AG08395 (cell line): ENCODE measurements at places on chromosomes 4 and X.

DNA sequence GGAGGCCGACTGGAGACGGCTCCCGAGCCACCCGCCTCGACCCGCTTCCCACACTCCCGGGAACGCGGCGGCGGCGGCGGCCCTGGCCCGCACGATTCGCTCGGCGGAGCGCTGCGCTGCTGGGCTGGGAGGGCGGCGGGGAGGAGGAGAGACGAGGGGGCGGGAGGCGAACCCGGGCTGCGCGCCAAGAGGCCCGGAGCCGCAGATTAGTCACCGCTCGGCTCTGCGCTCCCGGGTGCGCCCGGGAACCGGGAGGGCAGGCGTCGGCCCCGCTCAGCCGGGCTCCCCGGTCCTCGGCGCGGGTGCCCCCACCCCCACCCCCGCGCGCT, 11.2 kb upstream of the BCOR start:
- DNase-seq: peak; percentile 81

DNA sequence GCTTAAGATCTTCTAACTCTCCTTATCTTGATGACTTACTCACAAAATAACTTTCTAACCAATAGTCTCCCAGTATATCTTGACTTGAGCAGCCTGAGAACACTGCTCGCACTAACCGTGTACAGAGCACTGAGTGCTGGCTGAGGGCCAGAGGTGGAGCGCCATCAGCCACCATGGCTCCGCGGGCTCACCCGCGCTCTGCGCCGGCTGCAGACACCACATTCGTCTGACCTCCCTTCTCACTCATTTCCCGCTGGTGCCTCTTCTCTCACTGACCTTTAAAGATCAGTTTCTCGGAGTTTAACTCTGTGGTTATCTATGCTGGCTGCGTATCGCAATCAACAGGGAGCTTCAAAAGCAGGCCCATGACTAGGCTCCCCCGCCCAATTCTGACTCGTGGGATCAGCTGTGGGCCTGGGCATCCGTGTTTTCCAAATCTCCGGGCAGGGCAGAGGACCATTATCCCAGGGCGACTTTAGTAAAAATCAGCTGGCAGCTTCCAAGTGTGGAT, 78.6 kb downstream of the HAUS3 start:
- DNase-seq: no peak

- DNase-seq: no peak
These were observed 398.2 kb upstream of the SPANXN1 start for GRCh38 chrX:144849141-144849540.

- peak; percentile 57 for DNase-seq
These were observed 42.2 kb downstream of the SH2D1A start for GRCh38 chrX:124388562-124388961.

GRCh38 chr4:185682236-185682635, 129.8 kb downstream of the SORBS2 start:
- peak; percentile 79 for DNase-seq

DNA sequence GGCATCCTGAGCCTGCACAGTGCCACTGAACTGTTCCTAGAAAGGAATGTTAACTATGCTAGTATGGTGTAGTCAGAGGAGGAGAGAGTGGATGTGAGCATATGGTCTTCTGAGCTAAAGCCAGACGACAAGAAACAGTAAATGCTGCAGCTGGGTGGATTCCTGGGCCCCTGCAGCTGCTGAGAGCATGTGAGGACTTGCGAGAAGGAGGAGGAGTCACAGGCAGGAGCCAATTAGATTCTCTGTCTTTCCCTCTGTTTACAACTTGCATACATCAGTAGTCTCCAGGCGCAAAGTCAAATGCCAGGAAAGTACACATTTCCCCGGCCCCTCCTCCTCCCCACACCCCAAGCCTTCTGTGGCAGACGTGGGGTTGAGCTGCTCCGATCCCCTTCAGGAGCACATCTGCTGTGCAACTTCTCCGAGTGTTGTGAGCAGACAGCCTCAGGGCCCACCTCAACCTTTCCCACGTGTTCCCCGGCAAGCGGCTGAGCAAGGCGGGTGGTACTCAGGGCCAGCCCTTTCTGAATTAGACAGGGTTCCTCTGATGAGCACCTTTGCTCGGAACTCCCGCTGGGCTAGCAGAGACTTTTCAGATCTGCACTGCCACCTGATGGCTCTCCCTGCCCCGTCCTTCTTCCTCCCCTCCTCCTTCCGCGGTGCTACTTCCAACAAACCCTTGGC, 108.7 kb upstream of the ATP6AP2 start:
- peak; percentile 62 for DNase-seq

GRCh38 chrX:71109051-71109450, 2.3 kb downstream of the IL2RG start:
- DNase-seq: no peak

DNA sequence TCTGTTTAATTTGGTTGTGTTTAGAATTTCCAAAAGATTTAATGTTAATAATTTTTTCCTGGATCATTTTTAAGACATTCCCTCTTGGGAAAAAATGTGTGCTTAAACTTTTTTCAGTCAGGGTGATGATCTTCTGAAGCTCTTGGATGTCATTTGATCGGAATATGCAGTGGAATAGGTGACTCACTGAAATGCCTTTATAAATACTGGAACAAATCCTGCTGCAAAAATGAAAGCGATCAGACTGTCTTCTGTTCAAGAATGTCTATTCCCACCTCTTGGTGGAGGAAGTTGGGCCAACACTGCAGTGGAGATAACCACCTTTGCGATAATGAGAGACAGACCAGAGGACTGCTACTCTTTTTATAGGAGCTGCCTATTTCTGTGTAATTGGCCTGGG, 46.7 kb downstream of the LARP1B start:
- no peak for DNase-seq

GRCh38 chr4:48603366-48604003, 113.4 kb downstream of the ZAR1 start:
- no peak for DNase-seq

DNA sequence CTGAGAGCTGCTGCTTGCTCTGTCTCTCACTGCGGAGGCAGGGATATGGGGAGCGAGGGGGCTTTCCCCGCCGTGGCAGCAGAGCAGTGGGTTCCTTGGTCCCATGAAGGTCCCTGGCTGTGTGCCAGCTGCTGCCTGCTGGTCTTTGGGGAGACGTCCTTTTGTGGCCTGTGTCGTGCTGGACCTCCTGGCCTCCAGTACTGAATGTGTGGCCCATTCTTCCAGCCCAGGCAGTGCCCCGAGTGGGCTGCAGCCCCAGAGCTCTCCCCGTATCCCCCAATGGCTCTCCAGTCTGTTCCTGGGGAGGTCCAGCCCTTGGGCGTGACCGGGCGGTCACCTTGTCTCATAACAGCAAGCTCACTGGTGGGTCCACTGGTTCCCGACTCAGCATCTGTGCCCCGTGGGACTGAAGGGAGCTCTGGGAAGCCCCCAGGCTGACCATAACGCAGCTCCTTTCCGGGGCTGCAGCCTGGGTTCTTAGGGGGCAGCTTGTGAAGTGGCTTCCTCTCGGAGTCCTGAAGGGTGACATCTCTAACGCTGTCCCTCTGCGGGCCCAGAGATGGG, 115.6 kb downstream of the SMIM20 start:
- no peak for DNase-seq

DNA sequence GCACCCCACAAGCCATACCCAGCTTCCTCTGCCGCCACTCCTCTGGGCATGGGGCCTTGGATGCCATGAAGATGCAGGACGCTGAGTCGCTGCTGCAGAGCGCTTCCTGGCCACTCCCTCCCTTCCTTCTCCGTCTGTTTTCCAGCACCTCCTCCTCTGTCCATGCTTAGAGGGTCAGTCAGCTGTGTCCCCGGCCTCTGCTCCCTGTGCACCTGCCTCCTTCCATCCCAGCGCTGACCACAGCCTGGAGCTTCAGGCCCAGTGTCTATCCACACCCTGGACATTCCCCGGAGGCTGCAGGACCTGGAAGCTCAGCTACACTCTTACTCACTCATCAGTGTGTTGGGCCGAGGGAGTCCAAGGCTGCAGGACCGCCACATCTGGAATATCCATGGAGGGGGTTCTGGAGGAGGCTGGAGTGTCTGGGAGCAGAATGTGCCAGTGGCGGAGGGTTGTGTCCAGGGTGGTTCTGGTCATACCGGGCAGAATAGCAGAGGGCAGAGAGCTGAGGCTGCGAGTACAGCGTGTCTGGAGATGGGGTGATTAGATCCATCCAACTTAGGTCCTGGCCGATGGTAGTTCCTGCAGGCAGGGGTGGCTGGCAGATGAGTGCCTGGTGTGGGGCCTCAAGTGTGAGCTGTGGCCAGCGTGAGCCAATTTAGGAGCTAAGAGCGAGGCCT, 58.6 kb upstream of the ADRA2C start:
- peak; percentile 12 for DNase-seq

GRCh38 chrX:1242891-1243402, 25.7 kb upstream of the CSF2RA start:
- no peak for DNase-seq

- DNase-seq: no peak
These were observed 365.5 kb downstream of the KLHL13 start for GRCh38 chrX:117751155-117751554.

- no peak for DNase-seq
These were observed 64.7 kb upstream of the EXOC1L start for GRCh38 chr4:55754754-55755350.

DNA sequence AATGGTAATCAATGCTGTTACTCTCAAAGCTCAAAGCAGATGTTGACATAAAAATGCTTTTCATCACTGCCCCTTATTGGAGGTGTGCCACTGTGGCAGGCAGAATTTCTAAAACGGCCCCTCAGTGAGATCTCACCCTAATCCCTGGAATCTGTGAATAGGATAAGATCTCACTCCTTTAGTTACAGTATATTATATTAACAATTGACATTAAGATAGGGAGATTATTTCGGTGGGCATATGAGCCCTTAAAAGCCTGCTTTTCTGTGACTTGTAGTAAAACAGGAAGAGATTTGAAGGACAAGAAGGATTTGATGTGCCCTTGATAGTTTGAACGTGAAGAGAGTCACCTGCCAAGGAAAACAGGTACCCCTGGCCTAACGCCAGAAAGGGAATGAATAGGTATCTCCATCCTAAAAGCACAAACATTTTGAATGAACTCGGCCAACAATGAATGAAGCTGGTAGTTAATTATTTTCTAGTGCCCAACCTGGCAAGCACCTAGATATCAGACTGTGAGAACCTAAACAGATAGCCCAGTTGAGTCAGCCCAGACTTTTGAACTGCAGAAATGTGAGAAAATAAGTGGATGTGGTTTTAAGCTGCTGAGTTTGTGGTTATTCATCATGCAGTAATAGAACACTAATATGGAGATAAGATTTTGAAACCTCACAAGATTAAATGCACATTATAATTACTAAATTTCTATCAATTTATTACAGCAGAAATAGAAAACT, 881.6 kb downstream of the PCDH18 start:
- no peak for DNase-seq

- no peak for DNase-seq
These were observed 107.0 kb upstream of the TLL1 start for GRCh38 chr4:165766018-165766417.

DNA sequence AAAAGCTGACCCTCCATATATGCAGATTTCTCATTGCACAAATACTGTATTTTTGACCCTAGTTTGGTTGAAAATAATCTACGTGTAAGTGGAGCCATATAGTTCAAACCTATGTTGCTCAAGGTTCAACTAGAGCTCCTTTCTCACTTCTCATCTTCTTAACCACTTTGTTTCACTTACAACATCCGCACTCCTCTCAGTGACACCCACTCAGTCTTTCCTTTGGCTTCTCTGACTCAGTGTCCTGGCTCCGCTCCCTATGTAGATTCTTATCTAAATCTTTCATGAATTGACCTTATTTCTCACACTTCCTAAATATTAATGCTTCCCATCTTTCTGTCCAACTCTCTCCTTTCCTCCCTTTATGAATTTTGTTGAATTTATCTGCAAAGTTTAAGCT, 32.9 kb upstream of the DKK2 start:
- DNase-seq: peak; percentile 11

DNA sequence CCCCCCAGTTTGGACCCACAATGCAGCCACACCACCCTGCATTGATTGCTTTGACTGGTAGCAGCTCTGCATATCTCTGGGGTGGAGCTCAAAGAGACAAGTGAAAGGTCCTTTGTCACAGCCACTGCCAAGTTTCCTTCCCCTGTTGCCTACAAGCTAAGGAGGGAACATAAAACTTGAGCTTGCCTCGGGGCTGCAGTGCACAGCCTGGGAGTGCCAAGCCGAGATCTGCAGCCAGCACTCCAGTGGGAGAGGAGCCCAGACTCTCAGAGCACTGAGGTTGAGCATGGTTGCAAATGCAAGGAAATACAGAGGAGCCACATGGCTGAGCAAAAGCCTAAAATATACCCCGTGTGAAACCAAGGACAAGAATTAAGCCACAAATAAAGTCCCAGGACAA, 142.2 kb downstream of the DKK2 start:
- no peak for DNase-seq
